OCI-M1 (cell line): ENCODE measurements at places on chromosomes 16 and 17.
A peak's percentile ranks its signal among the peaks of the same experiment; 100 is the strongest.

DNA sequence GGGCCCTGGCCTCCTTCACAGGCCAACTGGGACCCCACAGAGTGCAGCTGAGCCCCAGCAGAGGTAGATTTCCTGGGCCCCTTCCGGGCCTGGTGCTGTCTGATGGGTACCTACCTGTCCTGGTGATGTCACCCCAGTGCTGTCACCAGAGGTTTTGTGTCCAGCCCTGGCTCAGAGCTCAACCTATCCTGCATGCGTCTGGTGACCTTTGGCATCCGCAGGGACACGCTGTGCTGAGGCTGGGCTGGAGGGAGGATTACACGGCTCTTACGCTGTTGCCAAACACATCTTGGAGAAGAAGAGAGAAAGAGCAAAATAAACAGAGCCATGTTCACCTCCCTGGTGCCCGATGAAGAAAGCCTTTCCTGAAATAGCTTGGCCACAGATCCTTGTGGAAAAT, 70.6 kb upstream of the MED9 start:
- no peak for DNase-seq

DNA sequence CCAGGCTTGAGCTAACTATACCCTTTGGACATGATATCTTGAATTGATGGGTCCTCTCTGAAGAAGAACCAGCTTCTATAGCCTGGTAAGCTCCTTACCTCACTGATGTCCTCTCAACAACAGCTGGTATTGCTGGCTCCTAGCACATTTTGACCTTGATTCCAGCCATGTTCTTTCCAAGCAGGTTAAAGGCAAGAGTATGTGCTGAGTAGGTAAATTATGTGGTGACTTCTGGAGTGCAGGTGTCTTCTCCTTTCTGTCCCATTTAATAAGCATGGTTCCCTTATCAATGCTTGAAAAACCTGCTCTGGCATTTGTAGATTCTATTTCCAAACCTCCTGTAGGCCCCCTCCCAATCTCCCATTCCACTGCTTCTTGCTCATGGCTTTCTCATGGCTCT, 300.1 kb downstream of the UTP18 start:
- DNase-seq = no peak

- no peak for DNase-seq
Measured at GRCh38 chr16:35305476-35305875, 1846.1 kb downstream of the TP53TG3F start.

DNA sequence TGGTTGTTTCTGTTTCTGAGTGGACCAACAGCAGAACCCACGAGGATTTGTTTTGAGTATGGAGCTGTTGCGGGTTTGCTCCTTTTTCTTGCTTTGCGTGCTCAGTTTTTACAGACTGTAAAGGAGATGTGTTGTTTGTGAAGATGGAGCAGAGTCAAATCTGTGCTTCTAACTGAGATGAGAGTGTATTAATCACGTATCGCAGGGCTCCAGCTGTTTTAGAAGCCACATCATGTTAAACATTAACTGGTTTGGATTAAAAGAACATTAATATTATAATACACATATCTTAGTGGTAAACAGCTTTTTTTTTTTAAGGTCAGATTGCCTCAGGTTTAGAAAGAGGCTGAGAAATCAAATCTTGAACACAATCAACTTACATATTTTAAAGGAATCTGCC, 69.4 kb downstream of the YPEL2 start:
- DNase-seq = no peak

GRCh38 chr17:29295420-29295819, 1.5 kb upstream of the NUFIP2 start:
- peak; percentile 55 for DNase-seq

DNA sequence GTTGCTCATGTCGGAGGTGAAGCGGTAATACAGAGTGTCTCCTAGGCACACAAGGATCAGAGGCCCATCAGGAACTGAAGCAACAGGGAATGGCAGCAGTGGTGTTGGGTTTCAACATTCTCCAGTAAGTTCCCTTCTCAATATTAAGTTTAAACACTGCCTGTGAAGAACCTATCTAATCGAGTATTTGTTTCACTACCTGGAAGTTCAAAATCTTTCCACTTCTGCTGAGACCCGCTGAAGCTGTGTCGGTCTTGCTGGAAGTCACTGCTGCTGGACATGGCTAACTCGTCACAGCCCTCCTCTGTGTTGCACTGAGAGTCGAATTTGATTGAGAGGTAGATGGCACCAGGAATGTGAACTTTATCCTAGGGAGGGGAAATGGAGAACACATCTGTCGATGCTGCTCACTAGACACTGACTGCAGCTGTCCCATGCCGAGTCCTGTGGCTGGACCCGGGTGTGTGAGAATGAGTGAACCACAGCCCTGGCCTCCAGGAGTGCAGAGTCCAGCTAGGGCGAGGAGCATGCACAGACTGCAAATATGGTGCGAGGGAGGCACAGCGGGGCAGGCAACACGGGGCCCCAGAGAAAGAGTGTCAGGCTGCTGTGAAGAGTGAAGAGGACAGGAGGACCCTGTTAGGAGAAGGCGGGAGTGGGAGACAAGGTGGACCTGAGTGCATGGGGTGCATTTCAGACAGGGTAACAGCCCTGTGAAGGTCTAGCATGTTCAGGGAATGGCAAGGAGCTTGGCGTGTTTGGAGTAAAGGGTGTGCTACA, 50.1 kb upstream of the ATP2A3 start:
- DNase-seq = no peak

GRCh38 chr17:14498812-14499211, 197.9 kb downstream of the HS3ST3B1 start:
- DNase-seq = no peak

- DNase-seq = no peak
Measured at GRCh38 chr16:57061084-57061905, 31.1 kb upstream of the CPNE2 start.

GRCh38 chr16:68664297-68664696, 19.2 kb downstream of the CDH3 start:
- DNase-seq = no peak

DNA sequence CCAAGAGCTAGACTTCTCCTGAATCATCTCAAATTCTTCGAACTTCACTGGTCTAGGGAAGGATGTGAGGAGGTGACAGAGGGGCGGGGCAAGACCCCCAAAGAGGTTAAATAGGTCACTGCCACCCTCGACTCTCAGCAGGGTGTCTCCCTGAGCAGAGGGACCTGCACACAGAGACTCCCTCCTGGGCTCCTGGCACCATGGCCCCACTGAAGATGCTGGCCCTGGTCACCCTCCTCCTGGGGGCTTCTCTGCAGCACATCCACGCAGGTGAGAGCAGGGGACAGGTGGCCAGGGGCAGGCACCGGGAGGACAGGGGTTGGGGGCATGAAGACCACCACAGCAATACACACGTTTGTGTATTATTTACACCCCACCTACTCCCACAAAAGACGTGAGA, 9.2 kb downstream of the CCL17 start:
- no peak for DNase-seq

DNA sequence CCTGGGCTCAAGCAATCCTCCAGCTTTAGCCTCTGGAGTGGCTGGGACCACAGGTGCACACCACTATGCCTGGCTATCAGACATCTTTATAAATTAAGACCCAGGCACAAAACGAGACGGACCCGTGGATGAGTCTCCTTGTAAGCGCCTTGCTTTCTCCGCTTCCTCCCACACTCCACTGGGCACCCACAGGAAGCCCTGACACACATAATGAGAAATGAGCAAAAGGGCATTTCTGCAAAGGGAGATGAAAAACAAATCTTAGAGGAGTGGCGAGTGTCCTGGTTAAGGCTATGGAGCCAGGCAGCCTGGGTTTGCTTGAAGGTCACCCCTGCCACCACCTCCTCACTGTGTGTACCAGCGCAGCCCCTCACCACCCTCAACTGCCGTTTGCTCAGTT, 56.3 kb downstream of the XYLT1 start:
- no peak for DNase-seq

DNA sequence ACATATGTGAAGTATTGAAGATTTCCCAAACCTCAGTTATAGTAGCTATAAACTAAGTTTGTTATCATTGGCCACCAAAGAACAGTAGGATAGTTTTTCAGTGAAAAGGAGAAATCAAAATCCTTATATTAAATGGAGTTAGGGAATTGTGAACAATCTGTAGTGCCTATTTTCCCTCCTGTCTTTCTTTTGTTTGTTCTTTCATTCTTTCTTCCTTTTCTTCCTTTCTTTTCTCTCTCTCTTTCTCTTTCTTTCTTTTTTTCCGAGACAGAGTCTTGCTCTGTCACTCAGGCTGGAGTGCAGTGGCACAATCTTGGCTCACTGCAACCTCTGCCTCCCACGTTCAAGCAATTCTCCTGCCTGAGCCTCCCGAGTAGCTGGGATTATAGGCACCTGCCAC, 48.8 kb downstream of the SSH2 start:
- DNase-seq = no peak

DNA sequence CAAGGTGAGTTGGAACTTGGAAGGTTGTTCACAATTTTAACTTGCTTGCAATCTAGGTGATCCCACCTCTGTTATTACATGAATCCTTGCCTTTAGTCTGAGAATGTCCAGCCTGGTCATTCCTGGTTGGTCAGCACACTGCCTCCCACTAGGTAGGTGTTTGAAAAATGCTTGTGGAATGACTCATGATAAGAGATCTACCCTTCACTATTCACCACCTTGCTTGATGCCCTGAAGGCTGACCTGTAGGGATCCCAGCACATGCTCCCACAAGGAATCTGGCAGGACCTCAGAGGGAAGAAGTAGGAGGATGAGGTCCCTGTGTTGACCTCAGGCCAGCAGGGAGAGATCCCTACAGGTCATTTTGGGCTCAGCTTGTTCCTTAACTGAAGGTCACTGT, 30.2 kb upstream of the ABCA3 start:
- no peak for DNase-seq

DNA sequence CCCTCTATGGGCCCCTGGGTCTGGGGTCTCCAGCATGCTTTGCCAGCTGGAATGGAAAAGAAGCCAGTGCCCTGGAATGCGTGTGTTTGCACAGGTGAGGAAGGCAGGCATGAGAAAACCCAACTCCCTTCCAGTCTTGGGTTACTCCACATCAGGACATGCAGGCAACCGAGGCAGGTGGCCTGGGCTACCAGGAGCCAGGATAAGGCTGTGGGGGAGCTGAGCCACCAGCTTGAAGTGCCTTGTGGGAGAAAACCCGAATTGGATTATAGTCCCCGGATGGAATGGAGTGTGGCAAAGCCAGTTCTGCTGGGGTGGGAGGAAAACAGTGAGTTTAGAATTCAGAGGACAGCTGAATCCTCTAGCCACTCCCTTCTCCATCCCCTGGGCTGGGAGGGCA, 7.2 kb downstream of the SRCIN1 start:
- peak; percentile 91 for DNase-seq

- no peak for DNase-seq
Measured at GRCh38 chr17:75307957-75308731, 18.9 kb upstream of the SLC25A19 start.

GRCh38 chr16:82043680-82044584, 8.9 kb downstream of the HSD17B2 start:
- DNase-seq = no peak

GRCh38 chr16:495127-495748, 32.3 kb upstream of the CAPN15 start:
- peak; percentile 16 for DNase-seq

DNA sequence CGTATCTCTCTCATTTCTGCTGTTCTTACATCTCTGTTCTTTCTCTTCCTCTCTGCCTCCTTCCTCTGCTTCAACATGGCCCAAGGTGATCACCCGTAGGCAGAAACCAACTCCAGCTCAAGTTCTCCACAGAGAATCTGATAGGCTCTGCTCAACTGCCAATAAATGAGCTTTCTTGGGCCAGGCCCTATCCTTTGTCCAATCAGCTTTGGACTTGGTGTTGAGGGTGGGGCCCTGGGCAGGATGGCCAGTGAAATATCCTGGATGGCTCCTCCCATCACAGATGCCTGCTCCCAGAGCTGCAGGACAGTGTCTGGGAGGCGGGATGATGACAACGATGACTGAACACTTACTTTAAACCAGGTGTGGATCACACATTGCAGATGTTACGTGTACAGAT, 17.4 kb upstream of the BRD7 start:
- no peak for DNase-seq

DNA sequence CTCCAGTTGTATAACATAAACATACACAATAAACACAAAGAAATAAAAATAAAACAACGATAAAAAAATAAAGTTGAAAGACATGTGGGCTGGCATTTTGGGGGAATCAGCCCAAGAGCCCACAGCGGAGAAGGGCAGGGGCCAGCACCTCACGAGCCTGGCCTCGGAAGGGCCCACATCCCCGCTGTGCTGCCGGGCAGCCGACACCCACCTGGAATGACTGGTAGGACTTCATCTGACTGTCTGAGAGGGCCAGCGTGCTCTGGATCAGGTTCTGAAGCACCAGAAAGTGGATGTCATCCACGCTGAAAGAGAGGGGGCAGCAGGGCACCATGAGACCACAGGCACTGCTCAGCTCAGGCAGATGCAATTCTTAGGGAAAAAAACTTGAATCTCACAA, 73.5 kb downstream of the GTF3C1 start:
- no peak for DNase-seq

- DNase-seq = no peak
Measured at GRCh38 chr16:75219088-75219487, 300 bp downstream of the CTRB1 start.

DNA sequence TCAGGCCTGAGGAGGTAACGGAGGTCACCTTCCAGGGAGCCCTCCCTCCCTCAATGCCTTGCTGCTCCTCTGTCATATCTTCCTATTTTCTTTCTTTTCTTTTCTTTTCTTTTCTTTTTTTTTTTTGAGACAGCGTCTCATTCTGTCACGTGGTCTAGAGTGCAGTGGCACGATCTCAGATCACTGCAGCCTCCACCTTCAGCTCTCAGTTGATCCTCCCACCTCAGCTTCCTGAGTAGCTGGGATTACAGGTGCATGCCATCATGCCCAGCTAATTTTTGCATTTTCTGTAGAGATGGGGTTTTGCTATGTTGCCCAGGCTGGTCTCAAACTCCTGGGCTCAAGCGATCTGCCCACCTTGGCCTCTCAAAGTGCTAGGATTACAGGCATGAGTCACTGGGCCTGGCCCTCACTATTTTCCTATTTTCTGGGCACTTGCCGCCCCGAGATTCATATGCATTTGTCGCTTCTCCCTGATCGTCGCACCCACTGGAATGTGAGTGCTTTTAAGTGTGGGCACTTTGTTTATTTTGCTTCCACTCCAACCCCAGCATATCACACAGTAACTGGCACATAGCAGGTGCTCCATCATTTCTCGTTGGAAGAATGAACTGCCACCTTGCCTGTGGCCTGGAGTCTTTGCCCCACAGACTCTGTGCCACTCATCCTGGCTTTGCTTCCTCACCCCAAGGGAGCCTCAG, 31.7 kb downstream of the CPNE2 start:
- no peak for DNase-seq

GRCh38 chr17:35210741-35211140, 16.5 kb upstream of the SLC35G3 start:
- no peak for DNase-seq
